ENCODE measurements at places on chromosomes 11 and 22. TPM values are rescaled to one million over a fixed set of nuclear protein-coding genes. Genes with fewer than 3 reads are reported as not detected.

Gene OR10D3
- total RNA-seq, result not detected

Gene SPTBN2
- 26.1 TPM for total RNA-seq

DNA sequence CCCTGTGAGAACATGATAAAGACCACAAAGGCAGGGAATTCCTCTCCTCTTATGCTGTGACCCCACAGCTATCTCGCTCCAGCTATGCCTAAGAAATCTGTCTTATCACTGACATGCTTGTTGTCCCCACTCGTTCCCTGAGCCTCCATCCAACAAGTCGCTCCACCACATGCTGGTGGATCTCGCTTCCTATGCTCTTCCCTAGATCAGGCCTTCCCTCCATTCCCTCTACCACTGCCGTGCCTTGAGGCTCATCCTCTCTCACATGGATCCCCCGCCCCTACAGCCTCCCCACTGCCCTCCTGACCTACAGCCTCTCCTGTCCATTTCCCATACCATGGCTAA, 1.4 kb upstream of the DGAT2 start:
- no peak for DNase-seq

DNA sequence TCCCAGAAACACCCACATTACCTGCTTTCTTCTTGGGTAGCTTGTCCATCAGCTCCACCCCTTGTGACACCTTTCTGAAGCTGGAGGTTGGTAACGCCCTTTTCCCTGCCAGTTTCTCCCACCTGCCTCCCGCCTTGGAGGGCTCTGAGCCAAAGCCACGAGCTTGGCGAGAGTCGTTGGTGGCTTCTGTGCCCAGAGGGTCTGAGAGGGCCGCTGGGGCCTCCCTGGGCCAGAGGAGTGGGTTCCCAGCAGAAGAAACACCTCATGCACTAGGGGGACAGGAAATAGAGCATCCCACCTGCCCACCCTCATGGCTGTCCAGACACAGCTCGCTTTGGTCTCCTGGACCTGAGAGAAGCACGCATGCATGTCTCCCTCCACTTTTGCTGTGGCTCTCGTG, 37.9 kb downstream of the B3GAT1 start:
- no peak for DNase-seq

- no peak for DNase-seq
Measured at GRCh38 chr11:78927511-78927910, 352.8 kb upstream of the NARS2 start.

DNA sequence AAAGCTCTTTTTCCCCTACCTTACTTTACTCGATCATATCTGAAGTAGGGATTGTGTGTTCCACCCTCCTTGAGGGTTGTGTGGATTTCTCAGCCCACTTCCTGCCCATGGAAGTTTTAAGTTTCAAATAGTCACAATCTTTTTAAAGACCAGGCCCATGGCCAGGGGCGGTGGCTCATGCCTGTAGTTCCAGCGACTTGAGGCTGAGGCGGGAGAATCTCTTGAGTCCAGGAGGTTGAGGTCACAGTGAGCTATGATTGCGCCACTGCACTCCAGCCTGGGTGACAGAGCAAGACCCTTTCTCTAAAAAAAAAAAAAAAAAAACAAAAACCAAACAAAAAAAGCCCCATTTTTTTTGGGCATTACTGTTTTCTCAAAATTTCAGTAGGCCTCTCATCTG, 36.3 kb upstream of the LRRC10B start:
- no peak for DNase-seq

DNA sequence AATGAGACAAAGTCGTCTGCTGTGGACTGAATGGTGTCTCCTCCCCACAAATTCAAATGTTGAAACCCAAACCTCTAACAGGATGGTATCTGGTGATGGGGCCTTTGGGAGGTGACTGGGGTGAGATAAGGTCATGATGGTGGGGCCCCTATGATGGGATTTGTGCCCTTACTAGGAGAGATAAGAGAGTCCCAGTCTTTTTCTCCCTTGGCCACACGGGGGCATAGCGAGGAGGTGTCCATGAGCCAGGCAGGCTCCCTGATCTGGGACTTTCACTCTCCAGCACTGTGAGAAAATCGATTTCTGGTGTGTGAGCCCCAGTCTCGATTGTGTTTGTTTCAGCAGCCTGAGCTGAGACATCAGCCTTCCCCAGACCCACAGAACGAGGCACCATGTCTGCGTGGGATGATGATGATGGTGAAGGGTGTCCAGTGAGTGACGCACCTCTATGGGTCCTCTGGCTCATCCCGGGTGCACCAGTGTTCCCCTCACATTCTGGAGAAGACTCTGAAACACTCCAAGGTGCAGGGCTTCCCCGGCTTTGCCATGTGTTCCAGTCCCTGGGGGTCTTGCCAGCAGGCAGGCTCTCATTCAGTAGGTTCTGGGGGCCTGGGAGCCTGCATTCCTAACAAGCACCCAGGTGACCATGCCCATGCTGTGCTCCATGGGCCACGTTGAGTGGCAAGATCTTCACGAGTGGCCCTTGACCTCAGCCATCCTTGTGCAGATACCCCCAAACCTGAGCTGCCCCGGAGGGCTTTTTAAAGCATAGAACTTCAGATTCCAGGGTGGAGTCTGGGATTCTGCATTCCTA, 363.0 kb downstream of the CTTN start:
- DNase-seq, result no peak

- DNase-seq, result no peak
Measured at GRCh38 chr11:100760744-100761143, 73.7 kb downstream of the ARHGAP42 start.

- DNase-seq, result no peak
Measured at GRCh38 chr11:22976146-22976545, 115.9 kb upstream of the CCDC179 start.
